ENCODE measurements at places on chromosomes 12 and 14. TPM values are rescaled to one million over a fixed set of nuclear protein-coding genes. Genes with fewer than 3 reads are reported as not detected.

DNA sequence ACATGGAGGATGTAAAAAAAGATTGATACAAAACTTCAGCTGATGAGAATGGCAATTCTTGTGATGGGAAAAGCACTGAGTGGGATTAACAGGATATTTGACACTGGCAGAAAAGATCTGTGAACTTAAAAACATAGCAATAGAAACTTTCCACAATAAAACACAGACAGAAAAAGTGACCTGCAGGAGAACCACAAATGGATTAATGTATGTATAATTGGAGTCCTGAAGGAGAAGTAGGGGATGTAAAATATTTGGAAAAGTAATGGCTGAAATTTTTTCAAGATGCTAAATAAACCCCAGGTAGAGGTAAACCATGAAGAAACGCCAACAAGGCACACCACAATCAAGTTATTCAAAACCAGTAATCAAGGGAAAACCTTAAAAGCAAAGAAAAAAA, 130.8 kb upstream of the C14orf180 start:
- DNase-seq, result no peak

GRCh38 chr14:92952481-92953298, 29.7 kb downstream of the CHGA start:
- no peak for DNase-seq

SLC17A8 gene
- polyA plus RNA-seq, result 0.05 TPM

DRAM1 gene
- 19.4 TPM for polyA plus RNA-seq

GRCh38 chr12:120249875-120250795, 15.4 kb downstream of the PXN start:
- DNase-seq, result no peak

MTHFD1 gene
- 28.4 TPM for polyA plus RNA-seq

DNA sequence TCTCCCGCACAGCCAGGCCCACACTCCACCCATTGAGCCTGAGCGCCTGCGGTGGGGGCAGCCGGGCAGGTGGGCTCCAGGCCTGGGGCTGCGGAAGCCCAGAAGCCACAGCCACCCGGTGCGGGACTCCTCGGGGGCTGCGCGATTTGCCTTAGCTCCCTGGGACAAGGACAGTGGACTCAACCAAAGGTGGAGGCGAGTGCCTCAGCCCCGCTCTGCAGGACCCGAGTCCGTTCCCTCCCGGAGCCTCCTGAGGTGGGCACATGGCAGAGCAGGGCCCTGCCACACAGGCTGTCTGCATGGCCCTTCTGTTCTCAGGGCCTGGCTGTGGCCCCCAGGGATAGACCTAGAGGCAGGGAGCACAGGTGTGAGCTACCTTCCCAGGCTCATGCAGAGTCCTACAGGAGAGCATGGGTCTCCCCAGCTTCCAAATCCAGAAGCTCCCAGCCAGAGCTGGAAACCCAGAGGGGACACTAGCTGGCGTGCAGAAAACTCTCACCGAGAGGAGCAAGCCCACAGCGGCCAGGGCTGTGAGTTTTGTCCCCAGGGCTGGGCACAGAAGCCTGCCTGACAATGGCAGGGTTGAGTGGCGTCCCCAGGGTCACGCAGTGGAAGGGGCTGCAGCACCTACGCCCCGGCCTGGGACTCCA, 22.2 kb upstream of the LRTM2 start:
- no peak for DNase-seq

FGD6 gene
- 3.7 TPM for polyA plus RNA-seq

DNA sequence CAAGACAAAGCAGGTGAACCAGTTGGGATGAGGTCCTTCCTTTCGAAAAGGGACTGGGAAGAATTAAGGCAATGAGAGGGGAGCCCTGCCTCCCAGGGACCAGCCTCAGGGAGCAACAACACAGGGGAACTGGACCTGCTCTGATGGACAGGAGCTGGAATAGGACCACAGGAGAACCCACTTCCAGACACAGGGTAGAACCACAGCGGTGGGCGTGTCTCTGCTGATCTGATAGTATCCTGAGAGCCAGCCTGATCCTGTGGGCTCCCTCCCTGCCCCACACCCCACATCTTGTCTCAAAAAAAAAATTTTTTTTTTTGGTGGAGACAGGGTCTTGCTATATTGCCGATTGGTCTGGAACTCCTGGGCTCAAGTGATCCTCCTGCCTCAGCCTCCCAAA, 13.6 kb upstream of the PLEK2 start:
- no peak for DNase-seq

HECTD1 gene
- polyA plus RNA-seq, result 66.8 TPM

DNA sequence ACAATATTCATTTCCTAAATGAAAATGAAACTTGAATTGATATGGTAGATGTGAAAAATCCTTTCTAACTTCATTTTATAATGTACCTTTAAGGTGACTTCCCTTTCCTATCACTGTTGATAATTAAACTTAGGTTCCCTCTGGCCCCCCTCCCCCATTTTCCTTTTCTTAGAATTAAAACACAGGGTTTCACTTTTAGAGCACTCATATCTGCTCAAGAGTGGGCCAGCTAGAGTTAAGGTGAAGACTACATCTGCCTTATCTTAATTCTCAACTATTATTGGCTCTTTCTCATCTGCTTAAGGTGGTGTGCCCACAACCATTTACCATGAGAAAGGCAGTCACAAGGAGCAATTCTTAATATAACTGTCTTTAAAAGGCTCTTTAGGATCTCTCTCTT, 49.7 kb downstream of the LIN52 start:
- no peak for DNase-seq

DNA sequence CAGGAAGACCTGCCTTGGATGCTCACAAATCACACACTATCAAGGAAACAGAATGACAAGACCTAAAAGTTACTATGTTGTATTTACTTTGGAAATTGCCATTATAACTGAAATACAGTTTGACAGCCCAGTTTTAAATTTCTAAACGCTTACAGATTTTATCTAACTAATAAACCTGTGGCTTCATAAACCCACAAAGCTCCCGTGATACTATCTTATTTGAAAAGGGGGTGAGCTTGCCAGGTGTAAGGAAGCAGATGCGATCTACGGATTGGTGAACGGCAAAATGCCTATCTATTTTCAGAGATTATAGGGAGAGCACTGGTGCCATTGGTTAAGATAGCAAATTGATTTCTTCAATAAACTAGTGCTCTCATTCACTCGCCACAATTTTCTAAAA, 485.5 kb downstream of the BCAT1 start:
- DNase-seq, result no peak

GRCh38 chr12:125331342-125332052, 266.3 kb downstream of the AACS start:
- DNase-seq, result no peak

- DNase-seq, result no peak
Observed at GRCh38 chr14:89504602-89505313, 87.7 kb upstream of the FOXN3 start.

- DNase-seq, result peak; percentile 17
Observed at GRCh38 chr14:94180655-94181271, 6.6 kb downstream of the PPP4R4 start.

CELA1 gene
- not detected for polyA plus RNA-seq

RDH16 gene
- 0.32 TPM for polyA plus RNA-seq

DAO gene
- not detected for polyA plus RNA-seq

GRCh38 chr12:13849456-13849855, 131.9 kb downstream of the GRIN2B start:
- DNase-seq, result no peak

DNA sequence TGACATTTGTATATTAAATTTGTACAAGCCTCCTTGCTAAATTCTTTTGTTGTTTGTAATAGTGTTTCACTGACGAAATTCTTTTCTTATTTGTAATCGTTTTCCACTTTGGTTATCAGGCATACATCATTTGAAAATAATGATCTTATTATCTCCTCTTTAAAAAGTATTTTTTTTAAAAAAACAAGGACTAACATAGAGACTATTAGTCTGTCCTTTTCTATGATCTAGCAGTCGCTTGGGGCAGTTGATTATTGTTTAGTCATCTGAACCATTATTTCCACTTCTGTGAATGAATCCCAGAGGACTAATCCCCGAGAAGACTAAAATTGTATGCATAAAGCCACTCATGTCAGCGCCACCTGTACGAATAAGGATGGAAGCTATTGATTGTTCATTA, 11.5 kb downstream of the ADGRD1 start:
- no peak for DNase-seq

DNA sequence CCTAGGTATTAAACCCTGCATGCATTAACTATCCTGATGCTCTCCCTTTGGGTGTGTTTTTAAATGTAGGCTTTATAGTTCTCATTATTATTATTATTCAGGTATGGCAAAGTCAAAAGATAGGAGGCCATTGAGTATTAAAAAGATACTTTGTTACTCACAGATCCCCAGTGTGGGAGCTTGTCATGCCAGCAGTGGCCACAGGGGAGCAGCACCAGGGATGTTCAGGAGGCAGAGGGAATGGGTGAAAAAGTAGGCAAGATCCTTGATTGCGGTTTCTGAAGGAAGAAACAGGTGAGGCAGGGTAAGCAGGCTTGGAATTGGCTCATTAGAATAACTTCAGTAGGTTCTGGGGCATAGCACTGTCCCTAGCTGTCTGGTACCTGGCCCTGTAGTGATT, 382.2 kb downstream of the MED13L start:
- no peak for DNase-seq

DNA sequence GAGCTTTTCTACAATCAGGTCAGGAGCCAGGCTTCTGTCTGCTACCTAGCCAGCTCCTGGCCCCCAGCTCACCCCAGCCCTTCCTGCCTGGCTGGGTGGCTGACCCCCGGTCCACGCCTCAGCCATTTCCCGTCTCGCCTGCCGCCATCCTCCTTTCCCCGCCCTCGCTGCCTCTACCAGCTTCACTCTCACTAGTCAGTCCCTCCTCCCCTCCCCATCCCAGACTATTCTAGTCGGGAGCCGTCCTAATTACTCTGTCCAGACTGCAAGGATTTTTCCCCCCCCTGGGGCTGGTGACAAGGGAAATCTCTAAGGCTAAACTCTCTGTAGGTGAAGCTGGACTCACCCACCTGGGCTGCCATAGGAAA, 825 bp downstream of the DHH start:
- no peak for DNase-seq

- no peak for DNase-seq
Observed at GRCh38 chr14:38329246-38329645, 73.4 kb upstream of the CLEC14A start.

ITGB7 gene
- 1.7 TPM for polyA plus RNA-seq

DNA sequence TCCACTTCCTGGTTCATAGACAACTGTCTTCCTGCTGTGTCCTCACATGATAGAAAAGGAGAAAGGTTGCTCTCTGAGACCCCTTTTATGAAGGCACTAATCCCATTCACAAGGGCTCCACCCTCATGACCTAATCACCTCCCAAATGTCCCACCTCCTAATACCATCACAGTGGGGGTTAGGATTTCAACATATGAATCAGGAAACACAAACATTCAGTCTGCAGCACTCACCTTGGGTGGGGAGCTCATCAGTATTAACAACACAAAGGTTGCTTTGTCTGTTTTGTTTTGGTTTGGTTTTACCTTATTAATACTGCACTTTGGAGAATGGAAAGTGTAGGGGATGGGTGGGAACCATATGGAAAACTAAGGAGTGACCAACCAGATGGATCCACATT, 10.5 kb upstream of the SMCO2 start:
- no peak for DNase-seq

- no peak for DNase-seq
Observed at GRCh38 chr14:98638366-98638765, 633.6 kb downstream of the BCL11B start.

DNA sequence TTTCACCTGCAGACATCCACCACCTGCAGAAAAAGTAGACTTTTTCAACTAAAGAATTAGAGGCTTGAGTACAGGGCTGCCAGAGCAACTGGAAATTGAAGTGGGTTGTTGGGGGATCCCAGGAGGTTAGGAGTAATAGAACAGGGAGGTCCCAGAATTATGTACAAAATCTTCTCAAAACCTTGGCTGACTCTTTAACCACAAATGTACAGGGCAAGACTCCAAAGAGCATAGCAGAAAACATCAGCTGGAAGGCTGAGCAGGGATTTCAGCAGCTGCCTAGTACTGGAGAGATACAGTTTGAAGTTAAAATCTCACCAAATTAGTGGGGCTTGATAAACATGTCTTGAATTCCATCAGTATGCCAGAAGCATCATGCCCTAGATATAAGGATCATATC, 191.6 kb downstream of the CRADD start:
- DNase-seq, result no peak

ADGRD1 gene
- 62.3 TPM for polyA plus RNA-seq

DNA sequence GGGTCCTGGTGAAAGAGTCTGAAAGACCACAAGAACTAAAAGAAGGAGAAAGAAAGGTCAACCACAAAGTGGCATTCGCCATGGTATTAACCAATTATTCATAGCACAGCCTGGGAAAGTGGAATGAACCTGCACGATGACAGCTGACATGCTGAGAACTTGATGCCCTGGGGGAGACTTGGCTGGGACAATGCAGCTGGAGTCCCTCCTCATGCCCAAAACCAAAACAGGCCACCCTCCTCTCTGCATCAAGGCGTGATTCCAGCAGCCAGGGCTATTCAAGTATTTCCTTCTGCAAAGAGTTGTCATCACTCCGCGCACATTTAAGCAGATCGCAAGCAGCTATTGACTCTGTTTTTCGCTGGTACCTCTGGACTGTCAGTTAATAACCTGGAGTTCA, 167.1 kb upstream of the NOS1 start:
- no peak for DNase-seq

- DNase-seq, result no peak
Observed at GRCh38 chr12:109240365-109240764, 68.7 kb downstream of the FOXN4 start.

DNA sequence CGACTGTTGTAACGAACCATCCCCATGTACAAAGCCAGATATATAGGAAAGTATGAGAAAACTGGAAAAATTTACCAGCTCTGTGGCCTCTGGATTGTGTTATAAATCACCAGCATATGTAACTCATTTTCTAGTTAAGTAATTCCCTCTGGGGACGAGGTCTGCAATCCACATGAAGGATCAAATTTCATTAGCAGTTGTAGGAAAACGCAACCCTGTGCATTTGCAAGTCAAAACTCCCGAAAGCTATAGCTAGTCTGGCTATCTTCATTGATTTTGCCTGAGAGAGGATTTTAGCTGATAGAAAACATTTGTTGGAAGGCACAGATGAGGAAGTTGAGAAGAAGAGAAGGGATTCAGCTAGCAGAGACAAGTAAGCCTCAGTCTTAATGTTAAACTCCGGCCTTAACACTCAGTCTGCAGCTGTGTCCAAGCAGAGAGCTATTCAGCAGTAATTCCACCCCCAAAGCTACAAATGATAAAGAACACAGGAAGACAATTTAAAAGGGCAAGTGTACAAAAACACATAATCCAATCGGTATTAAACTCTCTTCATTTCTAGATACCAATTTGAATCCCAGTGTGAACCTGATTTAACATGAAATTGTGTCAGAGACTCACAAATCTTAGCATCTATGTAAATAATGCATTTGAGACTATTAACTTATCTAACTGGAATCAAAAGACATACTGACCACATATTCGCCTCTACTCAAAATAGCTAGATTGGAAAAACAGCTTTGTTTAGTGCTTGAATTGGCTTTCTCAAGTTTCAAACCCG, 54.2 kb upstream of the CERS5 start:
- peak; percentile 86 for DNase-seq

Measured in urinary bladder (tissue), 4 donors.